Right atrium auricular region (tissue), 2 donors: ENCODE measurements at places on chromosomes 7 and 10. TPM values are rescaled to one million over a fixed set of nuclear protein-coding genes. Genes with fewer than 3 reads are reported as not detected.

GRCh38 chr10:49512121-49512809, 26.7 kb downstream of the ERCC6 start:
- no peak for DNase-seq

DNA sequence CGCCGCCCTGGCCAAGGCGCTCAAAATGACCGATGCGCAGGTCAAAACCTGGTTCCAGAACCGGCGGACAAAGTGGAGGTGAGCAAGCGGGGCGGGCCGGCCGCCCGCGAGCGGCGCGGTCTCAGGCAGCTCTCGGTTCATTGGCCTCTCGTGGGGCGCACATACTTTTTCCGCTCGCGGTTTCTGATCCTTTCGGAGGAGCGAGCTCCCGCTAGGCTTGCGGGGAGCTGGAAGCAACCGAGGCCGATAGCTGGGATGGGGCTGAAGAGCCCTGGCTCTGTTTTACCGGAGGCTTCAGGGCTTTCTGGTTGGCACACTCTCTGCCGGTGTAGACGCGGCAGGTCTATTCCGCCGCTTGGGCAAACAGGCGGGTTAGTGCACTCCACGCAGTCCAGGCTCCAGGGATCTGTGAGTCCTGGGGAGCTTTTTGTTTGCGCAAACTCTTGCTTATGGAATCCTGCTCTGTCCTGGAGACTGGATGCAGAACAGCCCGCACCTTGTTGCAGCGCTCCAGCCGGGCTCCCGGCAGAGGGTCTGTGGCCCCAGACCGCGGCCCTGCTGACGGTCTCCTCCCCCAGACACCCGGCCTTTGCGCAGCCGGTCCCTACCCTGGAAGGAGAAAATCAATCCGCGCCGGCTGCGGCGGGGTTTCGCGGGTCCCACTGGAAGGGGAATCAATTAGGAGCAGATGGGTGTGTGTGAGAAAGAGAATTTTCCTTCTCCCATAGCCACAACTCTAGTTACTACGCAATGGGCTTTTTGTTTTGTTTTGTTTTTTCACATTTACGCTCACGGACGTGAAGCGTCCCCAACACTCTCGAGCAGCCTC, 3.4 kb downstream of the TLX1 start:
- DNase-seq: no peak

DNA sequence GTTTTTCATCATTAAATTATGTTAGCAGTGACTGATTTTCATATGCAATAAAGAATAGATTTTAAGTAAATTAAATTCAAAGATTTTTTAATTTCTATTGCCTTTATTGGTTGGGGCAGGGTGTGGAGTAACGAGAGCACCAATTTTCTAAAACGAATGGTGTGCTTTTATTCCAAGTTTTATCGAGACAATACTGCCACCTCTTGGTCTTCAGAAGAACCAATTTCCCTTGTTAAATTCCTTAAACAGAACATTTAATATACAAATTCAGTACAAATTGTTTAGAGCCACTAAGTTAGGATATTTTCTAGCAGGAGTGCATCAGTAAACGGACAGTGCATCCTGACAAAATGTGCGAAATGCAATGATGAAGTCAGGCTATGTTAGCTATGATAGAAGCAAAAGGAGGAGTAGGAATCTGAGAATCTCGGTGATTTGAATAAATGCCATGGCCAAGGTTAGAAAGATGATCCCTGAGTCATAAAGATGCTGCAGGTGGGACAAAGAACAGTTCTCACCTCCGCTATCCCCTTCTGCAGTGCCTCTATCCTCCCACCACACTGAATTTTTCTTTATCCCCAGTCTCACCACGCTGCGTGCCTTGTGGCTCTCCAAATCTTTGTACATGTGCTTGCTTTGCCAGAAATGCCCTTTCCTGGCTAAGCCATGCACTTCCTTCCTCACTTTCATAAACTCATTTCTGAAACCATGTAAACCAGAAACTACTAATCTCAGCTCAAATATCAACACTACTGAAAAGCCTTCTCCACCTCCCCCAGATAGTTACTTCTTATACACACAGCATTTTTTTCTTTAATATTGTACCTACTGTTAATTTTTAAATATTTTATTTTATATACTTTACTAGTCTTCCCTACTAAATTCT, 31.9 kb upstream of the AGBL3 start:
- no peak for DNase-seq

- no peak for DNase-seq
Observed at GRCh38 chr7:154777023-154777422, 225.9 kb downstream of the PAXIP1 start.

- no peak for DNase-seq
Observed at GRCh38 chr7:50022451-50022850, 70.6 kb downstream of the ZPBP start.

Gene MIOS
- total RNA-seq: 21.8 TPM

Gene SAP25
- total RNA-seq: not detected

Gene PNLIPRP1
- not detected for total RNA-seq

Gene ST8SIA6
- total RNA-seq: 5.3 TPM
